ENCODE measurements at places on chromosomes 1 and 21. TPM values are rescaled to one million over a fixed set of nuclear protein-coding genes. Genes with fewer than 3 reads are reported as not detected.

The MUTYH gene
- total RNA-seq = 35.4 TPM

The TFAP2E gene
- total RNA-seq = 4.5 TPM

The TINAGL1 gene
- not detected for total RNA-seq

The GON4L gene
- total RNA-seq = 62.7 TPM

The GNAT2 gene
- total RNA-seq = 0.32 TPM

The KRTAP19-1 gene
- total RNA-seq = not detected
